ENCODE measurements at places on chromosomes 6 and 20.

DNA sequence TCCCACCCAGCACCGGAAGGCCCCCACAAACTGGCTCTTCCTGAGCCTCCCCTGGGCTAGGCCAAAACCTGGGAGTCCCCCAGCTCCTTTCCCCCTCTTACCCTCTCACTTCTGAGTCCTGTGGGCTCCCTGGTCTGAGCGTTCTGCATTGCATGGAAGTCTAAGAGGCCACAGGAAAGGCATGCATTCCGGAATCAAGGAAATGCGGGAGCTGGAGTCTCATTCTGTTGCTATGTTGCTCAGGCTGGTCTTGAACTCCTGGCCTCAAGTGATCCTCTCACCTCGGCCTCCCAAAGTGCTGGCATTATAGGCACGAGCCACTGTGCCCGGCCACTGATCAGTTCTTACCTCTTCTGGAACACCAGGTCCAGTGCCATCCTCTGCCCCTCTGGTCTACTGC is 45.9 kb downstream of the UBE2V1 start:
- no peak overlapping the region for H3K4me3 ChIP-seq
- no peaks in the 10 kb centered on the region for H3K36me3 ChIP-seq
- DNase-seq, result no peak
- no peak overlapping the region for H3K27ac ChIP-seq

- no peak for DNase-seq
- no peaks in the 10 kb centered on the region for H3K36me3 ChIP-seq
- no peak overlapping the region for H3K27ac ChIP-seq
- H3K4me1 ChIP-seq, result no peaks in the 10 kb centered on the region
Measured at GRCh38 chr20:48556956-48557355, 270.8 kb downstream of the PREX1 start.

- H3K27ac ChIP-seq, result no peak overlapping the region
- H3K4me3 ChIP-seq, result no peak overlapping the region
- no peak for DNase-seq
- H3K27me3 ChIP-seq, result no peaks in the 10 kb centered on the region
- H3K4me1 ChIP-seq, result peaks cover 4% of the 10 kb centered on the region
- peaks cover 11% of the 10 kb centered on the region for H3K36me3 ChIP-seq
Measured at GRCh38 chr6:154488802-154489437, 21.6 kb downstream of the CNKSR3 start.

DNA sequence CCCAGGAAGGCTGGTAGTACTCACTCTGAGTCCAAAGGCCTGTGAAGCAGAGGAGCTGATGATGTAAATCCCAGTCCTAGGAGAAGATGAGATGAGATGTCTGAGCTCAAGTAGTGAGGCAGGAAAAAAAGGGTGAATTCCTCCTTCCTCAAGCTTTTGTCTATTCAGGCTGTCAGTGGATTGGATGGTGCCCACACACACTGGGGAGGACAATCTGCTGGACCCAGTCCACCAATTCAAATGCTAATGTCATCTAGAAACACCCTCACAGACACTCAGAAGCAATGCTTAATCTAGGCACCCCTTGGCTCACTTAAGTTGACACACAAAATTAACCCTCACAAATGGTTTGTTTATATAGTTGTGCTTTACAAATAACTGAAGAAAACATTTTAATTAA is 94.6 kb downstream of the CD109 start:
- DNase-seq, result no peak
- H3K27ac ChIP-seq, result no peak overlapping the region
- H3K4me1 ChIP-seq, result no peaks in the 10 kb centered on the region
- no peak overlapping the region for H3K4me3 ChIP-seq

DNA sequence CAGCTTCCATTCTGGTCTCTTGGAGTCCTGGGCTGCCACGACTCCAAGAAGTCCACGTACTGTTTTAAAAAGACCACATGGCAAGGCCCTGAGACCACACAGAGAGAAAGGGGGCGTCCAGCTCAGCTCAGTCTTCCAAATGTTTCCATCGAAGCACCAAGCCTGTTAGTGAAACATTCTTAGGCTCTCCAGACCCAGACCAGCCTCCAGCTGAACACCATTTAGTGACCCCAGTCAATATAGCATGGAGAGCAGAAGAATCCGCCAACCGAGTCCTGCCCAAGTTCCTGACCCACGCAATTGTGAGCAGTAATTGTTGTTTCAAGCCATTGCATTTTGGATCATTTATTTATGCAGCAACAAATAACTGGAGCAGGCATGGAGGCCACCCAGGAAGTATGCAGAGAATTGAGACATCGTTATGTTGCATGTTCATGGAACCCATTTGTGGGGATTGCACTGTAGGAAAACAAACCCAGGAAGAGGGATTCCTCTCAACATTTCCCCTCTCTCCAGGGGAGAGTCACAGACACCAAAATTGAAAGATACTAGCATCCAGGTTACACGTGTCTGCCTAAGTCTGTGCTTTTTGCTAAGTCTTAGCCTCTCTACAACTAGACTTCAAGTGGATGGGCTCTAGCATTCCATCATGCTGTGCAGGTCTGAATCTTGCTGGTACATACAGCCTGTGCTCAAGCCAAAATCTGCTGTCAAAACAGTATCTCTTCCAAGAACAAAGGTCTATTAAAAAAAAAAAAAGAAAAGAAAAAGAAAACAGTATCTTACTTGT is 42.7 kb downstream of the SNRNP48 start:
- H3K27ac ChIP-seq, result no peak overlapping the region
- H3K4me1 ChIP-seq, result no peaks in the 10 kb centered on the region
- peaks cover 41% of the 10 kb centered on the region for H3K27me3 ChIP-seq
- no peak overlapping the region for H3K4me3 ChIP-seq
- no peak for DNase-seq

- no peak for DNase-seq
- peaks cover 17% of the 10 kb centered on the region for H3K36me3 ChIP-seq
- H3K27me3 ChIP-seq, result no peaks in the 10 kb centered on the region
- peaks cover 12% of the 10 kb centered on the region for H3K4me1 ChIP-seq
Measured at GRCh38 chr6:151376440-151376839, 14.9 kb downstream of the ZBTB2 start.
